Fibroblast of skin of right biceps (primary cell): ENCODE measurements at places on chromosomes 12 and 14.

GRCh38 chr14:42947991-42948390 lies 1341.3 kb downstream of the LRFN5 start:
- DNase-seq: no peak

GRCh38 chr12:28318273-28318672 lies 128.0 kb downstream of the CCDC91 start:
- no peak for DNase-seq

DNA sequence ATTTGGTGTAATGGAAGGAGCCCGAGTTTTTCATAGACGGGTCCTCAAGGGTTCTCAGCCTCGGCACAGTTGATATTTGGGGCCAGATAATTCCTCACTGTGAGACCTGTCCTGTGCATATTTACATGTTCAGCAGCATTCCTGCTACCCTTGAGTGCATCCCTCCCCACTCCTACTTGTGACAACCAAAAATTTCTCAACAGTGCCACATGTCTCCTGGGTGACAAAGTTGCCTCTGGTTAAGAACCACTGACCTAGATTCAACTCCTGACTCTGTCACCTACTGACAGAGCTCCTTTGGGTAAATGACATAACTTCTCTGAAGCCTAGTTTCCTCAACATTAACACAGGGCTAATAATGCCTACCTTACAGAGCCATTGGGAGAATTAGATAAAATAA lies 60.4 kb downstream of the TTC9 start:
- DNase-seq: no peak

GRCh38 chr14:35300228-35300627 lies 8.0 kb downstream of the PSMA6 start:
- DNase-seq: no peak

- peak; percentile 53 for DNase-seq
Observed at GRCh38 chr12:91926848-91927247, 218.8 kb downstream of the BTG1 start.

DNA sequence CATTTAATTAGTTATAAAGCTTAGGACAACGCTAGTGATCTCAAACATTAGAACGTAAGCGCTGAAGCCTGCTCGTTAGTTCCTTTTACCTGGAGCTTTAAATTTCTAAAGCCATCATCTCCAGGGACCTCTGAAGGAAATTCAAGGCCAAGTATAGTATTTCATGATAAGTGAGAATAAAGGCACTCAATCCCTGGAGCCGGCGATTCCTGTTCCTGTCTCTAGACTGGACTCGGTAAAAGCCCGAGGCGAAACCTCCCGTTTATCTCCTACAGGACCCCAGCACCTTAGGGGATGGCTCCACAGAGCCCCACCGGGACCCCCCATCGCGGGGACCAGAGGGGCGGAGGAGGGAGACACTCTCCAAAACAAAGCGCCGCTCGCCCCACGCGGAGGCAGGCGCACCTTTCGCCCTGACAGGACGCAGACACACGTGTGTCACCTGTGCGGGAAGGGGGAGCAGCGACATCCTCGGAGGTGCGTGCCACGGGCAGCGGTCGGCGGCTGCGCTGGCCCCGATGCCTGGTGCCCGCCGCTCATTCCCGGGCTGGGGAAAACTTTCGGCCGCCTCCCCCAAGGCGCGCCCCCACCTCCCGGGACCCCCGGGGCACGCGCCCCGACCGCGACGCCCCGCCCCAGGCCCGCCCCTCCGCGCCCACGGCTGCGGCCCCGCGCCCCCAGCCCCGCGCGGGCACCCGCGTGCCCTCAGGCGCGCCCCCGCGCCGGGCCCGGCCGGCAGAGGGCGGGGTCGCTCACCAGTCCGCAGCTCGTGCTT lies 678 bp downstream of the RPS6KA5 start:
- DNase-seq: no peak

DNA sequence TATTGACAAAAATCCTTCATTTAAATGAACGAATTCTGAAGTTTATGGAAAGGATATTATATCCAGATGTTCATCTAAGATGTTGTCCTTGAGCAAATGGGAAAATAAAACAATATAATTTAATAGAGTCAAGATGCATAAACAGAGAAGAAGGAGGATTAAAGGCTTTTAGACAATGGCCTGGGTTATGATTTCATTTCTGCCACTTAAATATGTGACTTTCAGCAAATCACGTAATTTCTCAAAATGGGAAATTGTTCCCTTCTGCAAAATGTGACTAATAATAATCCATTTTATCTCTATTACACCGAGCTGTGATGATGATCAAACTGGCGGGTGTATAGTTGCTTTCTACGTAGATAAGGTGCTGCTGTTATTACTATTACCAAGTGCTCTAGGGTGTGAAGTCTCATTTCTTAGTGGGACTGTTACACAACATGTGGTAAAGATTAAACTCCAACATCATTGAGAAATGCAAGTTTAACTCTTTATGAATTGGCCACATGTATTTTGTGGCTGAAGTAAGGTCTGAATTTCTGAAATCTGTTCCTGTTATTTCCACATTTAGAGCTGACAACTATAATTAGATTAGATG lies 157.0 kb downstream of the MYRFL start:
- DNase-seq: peak; percentile 35
